RPMI7951 (cell line): ENCODE measurements at places on chromosomes 11 and 22. TPM values are rescaled to one million over a fixed set of nuclear protein-coding genes. Genes with fewer than 3 reads are reported as not detected.

Gene GAB2
- total RNA-seq: 5.0 and 6.1 TPM in 2 replicates

DNA sequence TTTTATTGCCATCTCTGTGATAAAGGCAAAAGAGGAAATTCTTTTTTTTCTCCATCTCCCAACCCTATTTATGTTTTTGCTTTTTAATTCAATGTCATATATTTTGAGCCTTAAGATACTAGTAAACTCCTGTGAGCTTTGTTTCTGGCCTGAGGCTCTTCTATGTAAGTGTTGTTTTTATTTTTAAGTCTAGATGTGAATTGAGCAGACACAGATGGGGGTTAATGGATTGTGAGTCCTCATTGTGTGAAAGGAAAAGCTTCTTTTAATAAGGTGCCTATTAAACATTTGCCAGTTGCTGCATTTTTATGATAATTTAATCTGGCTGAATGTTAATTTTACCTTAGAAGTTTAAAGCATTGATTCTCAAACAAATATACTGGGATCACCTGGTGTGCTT is 2337.9 kb upstream of the RAG2 start:
- DNase-seq: no peak

GRCh38 chr11:60360621-60361020 is 17.7 kb upstream of the MS4A7 start:
- DNase-seq: no peak

DNA sequence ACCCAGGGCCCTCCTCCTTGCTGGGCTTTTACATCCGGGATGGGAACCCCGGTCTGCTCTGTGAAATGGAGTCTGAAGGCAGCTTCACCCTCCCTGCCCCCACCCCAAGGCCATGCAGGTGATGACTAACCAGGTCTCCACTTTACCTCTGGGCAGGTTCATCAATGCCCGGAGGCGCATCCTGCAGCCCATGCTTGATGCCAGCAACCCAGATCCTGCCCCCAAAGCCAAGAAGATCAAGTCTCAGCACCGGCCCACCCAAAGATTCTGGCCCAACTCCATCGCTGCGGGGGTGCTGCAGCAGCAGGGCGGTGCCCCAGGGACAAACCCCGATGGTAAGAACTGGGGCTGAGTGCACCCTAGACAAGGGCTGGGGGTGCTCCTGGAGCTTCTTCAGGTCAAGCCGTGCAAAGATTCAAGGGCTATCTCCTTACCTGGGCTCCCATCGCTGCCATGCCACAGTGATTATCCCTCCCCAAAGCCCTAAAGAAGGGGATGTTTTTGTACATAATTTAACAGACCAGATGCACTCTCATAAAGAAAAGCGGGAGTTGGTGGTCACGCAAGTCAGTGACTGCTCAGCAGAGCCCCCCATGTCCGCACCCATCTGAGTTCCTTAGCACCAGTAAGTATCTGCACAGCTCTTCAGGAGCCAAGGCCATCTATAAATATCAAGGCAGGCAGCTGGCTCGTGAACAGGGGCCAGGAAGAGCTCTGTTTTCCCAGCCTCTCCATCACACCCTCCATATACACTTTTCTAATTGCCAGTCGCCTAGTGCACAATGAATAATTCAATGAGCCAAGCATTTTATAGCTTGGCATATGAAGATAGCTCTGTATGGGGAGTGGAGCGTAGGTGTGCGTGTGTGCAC is 66.0 kb downstream of the FEZ1 start:
- DNase-seq: no peak

Gene SESN3
- total RNA-seq: 2.8 and 3.4 TPM in 2 replicates

GRCh38 chr22:19916941-19917340 is 24.6 kb upstream of the COMT start:
- no peak for DNase-seq

Gene SDHD
- total RNA-seq: 275 and 281 TPM in 2 replicates

- no peak for DNase-seq
These were observed 76.2 kb upstream of the POU2AF2 start for GRCh38 chr11:111169367-111169766.

GRCh38 chr22:34587357-34588356 is 478.3 kb upstream of the ISX start:
- no peak for DNase-seq

DNA sequence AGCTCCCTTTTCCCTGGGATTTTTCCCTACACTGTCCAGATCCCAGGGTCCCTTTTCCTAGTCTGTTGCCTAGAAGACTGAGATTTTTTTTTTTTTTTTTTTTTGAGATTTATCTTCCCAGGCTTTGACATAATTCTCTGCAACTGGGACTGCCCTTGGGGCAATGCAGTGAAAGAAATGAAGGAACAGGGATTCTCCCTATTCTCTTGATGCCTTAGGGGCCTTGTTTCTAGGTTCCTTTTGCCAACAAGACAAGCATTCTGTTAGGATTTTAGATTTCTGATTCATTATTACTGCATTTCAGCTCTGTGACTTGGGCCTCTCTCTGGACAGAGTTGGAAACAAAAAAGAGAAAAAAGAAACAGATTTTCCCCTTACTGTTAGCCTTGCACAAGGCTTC is 47.3 kb downstream of the QSER1 start:
- peak; percentile 32 for DNase-seq

Gene NLRP14
- 0.12 TPM in 1 of 2 replicates, not detected in the other for total RNA-seq

DNA sequence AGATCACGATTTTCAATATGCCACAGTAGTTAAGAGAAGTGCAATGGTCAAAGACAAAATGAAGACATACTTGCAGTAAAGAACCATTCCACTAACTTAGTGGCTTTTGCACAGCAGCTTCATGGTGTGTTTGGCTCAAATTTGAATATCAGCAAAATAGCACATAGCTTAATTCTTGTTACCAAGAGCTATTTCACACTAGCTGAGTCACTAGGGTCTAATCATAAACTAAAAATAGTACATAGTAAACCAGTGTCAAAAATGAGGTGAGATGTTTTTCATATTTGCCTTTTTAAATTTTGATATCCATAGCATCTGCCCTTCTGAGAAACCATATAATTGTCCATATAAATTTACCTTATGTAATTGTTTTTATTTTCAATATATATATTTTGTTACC is 325.0 kb upstream of the LUZP2 start:
- DNase-seq: no peak

DNA sequence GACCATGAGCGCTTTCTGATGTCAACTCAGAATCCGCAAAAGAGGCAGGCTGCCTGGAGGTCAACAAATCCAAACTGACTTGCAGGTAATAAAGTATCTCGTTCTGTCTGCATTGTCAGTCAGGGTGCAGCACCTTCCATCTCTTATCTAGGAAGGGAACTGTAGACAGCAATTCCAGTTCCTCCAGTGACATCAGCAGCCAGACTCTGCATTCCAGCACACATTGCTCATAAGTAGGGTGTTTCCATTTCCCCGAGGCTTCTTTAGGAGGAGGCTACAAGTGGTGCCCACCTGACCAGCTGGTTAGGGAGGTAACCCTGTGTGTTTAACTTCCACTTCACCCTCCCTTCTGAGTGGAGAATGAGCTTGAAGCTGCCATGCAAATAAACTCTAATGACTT is 53.3 kb downstream of the NTM start:
- no peak for DNase-seq

Gene ANKK1
- 0.20 and 0.24 TPM in 2 replicates for total RNA-seq

Gene SLC25A18
- not detected in 2 replicates for total RNA-seq

Gene MDK
- 15.8 and 19.9 TPM in 2 replicates for total RNA-seq

Gene TMEM191B
- total RNA-seq: not detected in 2 replicates

Gene PIH1D2
- total RNA-seq: 5.9 and 6.4 TPM in 2 replicates

DNA sequence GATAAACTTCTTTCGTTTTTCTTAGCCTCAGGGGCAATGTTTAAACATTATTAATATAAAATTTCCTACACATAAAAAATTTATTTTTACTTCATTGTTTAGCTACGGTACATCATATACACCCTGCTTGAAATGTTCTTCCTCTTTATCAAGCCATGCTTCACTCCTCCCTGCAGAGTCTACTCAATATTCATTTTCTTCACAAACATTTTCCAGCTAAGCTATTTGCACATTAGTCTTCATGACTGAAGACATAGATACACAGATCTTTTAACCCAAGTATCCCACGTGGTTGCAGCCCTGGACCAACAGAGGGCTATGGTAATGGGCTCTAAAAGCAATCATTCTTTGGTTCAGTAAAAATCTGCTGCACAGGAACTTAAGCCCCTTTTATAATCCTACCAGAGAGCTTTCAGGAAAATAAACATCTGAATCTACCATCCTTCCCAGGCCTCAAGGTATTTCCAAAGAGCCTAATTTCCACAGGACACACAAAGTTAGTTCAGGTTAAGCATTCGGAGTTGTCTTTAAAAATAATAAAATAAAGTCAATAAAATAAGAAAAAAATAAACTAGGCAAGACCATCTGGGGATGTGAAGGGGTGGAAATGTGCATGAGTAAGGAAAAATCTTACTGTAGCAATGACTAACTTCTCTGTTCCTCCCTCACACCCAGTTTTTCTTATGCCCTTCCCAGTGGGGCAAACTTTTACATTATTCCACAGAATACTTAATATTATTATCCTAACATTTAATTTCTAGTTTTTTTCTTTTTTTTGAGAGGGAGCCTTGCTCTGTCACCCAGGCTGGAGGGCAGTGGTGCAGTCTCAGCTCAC is 21.6 kb upstream of the OR6X1 start:
- no peak for DNase-seq

- peak; percentile 77 for DNase-seq
These were observed 157.0 kb upstream of the TIMP3 start for GRCh38 chr22:32644252-32645100.

DNA sequence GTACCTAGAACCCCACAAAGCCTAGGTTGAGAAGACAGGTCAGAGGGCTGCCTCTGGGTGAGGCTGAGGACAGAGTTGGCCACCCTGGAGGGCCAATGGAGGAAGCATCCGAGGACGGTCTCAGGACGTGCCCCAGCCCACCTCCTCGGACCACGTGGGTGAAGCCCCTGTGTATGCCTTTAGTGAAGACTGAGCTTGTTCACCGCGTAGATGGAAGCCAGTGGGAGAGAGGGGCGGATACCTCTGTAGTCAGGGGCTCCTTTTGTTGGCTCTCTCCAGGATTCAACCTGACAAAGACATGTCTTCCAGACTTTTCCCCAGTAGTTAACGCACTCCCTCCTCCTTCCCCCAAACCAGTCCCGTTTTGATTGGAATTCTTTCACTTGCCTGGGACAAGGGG is 110.7 kb downstream of the ZBTB16 start:
- DNase-seq: no peak

DNA sequence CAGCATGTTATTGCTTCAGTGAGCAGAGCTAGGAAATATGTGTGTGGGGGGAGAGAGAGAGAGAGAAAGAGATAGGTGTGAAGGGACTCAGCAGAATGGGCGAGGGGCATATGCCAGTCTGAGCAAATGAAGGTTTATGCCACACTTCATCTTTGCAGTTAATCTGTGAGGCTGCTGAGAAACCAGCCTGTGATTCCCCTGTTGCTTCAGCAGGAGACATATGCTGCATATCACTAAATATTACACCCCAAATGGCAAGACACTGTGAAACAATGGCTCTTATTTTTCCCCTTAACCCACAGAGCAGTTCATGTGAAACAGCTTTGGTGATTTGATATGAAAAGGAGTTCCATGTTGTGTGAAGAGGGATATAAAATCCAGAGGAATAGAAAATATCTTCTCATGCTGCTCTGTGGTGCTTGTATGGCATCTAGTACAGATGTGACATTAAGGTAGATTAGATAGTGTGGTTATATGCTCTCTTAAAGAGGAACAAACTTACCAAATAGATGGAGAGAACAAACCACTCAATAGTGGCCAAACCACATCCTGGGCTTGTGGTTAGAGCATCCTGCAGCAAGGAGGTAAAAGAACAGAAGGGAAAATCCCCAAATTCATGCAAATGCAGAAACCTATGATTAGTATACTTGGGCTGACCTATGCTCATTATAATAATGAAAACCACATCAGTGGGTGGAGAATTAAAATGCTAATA is 864.2 kb downstream of the FAM181B start:
- DNase-seq: peak; percentile 39

DNA sequence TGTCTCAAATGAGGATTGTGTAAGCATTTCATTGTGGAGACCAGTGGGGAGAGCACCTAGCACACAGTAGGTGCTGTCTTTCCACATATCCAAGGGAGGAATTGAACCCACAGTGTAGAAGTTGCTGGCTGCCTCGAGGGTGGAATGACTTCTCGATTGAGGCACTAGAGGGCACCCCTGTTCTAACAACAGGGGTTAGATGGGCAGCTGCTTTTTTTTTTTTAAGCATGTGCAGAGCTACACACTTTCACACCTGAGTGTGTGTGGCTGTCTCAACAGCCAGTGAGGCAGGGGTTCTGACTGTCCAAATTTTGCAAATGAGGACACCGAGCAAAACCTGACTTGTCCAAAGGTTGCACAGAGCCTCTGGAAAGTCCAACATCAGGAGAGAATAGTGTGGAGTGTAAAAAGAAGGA is 118.2 kb upstream of the CRYBB3 start:
- peak; percentile 20 for DNase-seq

GRCh38 chr11:121435132-121435531 is 17.0 kb upstream of the SORL1 start:
- DNase-seq: no peak

DNA sequence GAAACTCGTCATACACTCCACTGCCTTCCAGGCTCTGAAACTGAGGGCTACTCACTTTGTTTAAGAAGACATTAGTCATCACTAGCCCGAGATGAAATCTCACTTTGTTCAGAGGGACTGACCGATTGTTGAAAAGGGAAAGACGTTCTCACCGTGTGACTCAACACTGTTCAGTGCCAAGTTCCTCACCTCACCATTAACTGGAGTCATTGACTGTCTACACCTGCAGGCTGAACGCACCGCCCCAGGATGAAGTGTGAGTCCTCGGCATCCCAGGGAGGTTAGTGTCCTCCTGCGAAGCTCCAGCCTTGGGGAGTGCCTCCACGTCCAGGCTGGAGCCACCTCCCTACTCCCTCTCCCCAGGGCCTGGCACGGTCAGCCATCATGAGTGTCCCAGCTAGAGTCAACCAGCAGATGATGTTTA is 30.4 kb downstream of the FADD start:
- peak; percentile 91 for DNase-seq

Gene LMO2
- 0.12 and 0.59 TPM in 2 replicates for total RNA-seq

DNA sequence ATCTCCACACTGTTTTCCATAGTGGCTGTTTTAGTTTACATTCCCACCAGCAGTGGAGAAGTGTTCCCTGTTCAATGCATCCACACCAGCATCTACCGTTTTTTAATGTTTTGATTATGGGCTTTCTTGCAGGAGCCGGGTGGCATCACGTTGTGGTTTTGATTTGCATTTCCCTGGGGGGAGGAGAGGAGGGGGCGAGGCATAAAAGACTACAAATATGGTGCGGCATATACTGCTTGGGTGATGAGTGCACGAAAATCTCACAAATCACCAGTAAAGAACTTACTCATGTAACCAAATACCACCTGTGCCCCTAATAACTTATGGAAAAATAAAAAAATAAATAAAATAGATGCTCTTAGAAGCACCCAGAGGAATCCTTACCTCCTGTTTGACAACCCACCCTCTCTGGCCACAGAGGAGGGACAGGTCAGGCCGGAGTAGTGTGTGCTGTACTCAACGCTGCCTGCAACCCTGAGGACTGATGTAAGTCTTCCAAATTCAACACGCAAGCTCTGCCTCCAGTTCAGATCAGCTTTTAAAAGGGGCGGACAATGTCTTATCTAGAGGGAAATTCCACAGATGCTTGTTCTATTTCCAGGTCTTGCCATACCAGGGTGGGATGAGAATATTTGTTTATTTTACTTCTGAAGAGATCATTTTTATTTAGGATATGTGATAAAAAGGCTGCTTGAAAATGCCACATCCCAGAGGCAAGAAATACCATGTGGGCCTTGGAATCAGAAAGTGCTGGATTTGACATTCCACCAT is 329.6 kb upstream of the B3GAT1 start:
- no peak for DNase-seq

GRCh38 chr11:2591805-2592204 is 108.0 kb downstream of the KCNQ1OT1 start:
- DNase-seq: no peak
